ENCODE measurements at places on chromosomes 2 and 18.

DNA sequence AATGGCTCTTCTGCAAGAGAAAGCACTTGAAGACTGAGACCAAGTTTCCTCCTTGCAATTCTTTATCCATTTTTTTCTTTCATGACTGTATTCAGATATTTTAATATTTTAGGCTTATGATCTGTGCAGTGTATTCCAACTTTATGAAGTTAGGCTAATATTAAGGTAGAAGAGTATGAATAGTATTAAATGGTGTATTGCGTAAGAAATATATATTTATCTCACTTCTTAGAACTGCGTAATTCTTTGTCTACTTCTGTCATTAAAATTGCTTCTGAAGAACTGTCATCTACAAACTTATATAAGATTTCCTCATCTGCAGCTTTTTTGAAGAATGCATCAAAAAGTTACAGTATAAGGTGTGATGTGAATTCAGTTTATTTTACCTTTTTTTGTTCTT, 183.2 kb downstream of the DLGAP1 start:
- peaks cover 3% of the 10 kb centered on the region for H3K27me3 ChIP-seq
- H3K4me1 ChIP-seq: no peaks in the 10 kb centered on the region
- no peak for DNase-seq
- H3K4me3 ChIP-seq: no peak overlapping the region
- H3K27ac ChIP-seq: no peak overlapping the region

GRCh38 chr2:127660291-127660578, 14.3 kb downstream of the GPR17 start:
- H3K27ac ChIP-seq: no peak overlapping the region
- H3K4me1 ChIP-seq: peaks cover 4% of the 10 kb centered on the region
- no peaks in the 10 kb centered on the region for H3K36me3 ChIP-seq
- H3K27me3 ChIP-seq: peaks cover 5% of the 10 kb centered on the region
- no peak for DNase-seq

DNA sequence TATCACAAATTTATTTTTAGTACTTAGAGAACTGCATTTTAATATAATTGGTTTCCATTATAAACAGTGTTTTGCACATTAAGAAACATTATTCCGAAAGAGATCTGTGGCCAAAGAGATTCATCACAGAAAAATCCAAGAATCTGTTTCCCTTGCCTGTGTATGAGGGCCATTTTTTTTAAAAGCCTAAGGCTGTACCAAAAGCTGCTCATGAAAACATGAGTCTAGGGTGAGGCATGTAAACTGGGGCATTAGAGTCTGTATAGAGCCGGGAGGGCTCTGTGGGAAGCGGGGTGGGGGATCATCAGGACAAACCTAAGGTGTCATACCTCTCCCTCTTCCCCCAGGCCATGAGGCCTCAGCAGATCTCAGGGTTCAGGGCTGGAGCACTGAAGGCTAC, 223.8 kb downstream of the FBXO15 start:
- no peaks in the 10 kb centered on the region for H3K36me3 ChIP-seq
- H3K4me1 ChIP-seq: peaks cover 4% of the 10 kb centered on the region
- H3K27me3 ChIP-seq: no peaks in the 10 kb centered on the region
- no peak overlapping the region for H3K27ac ChIP-seq
- H3K4me3 ChIP-seq: no peak overlapping the region

DNA sequence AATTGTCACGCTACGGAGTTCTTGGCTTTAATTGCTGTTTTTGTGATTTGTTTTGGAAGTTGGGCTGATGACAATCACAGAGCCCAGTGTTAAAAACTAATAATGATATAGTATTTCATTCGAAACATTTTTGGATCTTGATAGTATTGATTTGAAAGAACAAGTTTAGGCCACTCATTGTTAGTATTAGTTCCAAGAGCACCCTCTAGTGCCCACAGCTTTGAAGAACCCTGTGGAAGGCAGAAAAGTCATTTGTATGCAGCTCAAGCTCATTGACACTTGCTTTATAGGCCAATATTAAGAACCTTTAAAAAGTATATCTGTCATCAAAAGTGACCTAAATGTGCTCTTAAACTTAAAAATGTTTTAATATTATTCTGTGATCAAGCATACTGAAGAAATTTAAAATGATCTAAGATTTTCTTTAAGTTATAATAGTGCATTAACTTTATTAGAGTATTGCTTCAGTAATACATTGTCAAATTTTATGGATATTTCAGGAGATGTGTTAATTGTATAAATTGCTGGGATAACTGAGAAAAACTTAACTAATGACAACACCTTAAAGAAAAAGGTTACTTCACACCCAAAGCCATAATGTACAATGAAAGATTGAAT, 191.0 kb downstream of the GRB14 start:
- no peaks in the 10 kb centered on the region for H3K36me3 ChIP-seq
- no peak overlapping the region for H3K27ac ChIP-seq
- H3K27me3 ChIP-seq: no peaks in the 10 kb centered on the region

DNA sequence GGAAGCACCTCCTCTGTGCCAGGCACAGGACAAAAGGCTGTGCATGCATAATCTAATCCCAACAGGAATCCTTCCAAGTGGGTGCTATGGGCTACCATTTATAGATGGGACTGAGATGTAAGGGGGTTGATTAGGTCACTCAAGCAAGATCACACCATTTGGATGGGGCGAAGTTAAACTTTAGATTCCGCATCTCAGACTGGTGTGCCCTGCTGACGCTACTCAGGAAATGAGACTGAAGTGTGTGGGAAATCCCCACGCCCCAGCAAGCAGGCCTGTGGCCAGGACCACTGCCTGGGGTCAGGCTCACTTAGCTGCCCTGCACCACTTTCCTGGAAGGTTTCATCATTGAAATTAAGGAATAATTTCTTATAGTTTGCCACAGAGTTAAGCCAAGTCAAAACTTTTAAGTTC, 70.5 kb upstream of the PPP1CB start:
- H3K4me3 ChIP-seq: no peak overlapping the region
- no peak overlapping the region for H3K27ac ChIP-seq
- DNase-seq: no peak
- no peaks in the 10 kb centered on the region for H3K4me1 ChIP-seq

GRCh38 chr2:108611021-108611420, 76.8 kb downstream of the LIMS1 start:
- H3K27me3 ChIP-seq: peaks cover 9% of the 10 kb centered on the region
- peaks cover 4% of the 10 kb centered on the region for H3K36me3 ChIP-seq
- H3K27ac ChIP-seq: no peak overlapping the region
- no peak for DNase-seq

DNA sequence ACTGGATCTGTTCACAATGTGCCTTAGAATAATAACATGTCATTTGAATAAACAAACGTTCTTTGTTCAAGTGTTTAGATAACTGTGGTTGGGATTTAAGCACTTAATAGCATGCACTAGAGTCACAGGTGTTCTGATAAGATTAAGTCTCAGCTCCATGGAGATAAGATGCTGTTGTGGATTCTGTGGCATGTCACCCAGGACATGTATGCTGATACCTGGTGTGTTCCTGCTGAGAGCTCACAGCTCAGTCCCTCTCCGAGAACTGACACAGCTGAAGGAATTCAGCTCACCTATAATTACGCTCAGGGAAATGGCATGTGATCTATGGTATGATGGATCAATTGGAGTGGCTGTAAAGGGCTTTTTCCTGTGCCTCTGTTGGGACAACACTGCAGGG, 75.4 kb upstream of the ST6GAL2 start:
- H3K27ac ChIP-seq: no peak overlapping the region
- DNase-seq: no peak
- H3K27me3 ChIP-seq: no peaks in the 10 kb centered on the region
- H3K36me3 ChIP-seq: no peaks in the 10 kb centered on the region
- H3K4me3 ChIP-seq: no peak overlapping the region
- H3K4me1 ChIP-seq: peaks cover 12% of the 10 kb centered on the region

- H3K4me1 ChIP-seq: peaks cover 20% of the 10 kb centered on the region
- H3K4me3 ChIP-seq: no peak overlapping the region
Measured at GRCh38 chr2:65035351-65035943, 20.8 kb upstream of the CEP68 start.

GRCh38 chr2:100004348-100004884, 138.0 kb downstream of the AFF3 start:
- peaks cover 6% of the 10 kb centered on the region for H3K4me1 ChIP-seq
- H3K4me3 ChIP-seq: no peak overlapping the region
- no peak overlapping the region for H3K27ac ChIP-seq
- no peaks in the 10 kb centered on the region for H3K27me3 ChIP-seq

Measured in endothelial cell (in vitro differentiated cells).